Activated CD8-positive, alpha-beta memory T cell treated with anti-CD3 and anti-CD28 coated beads for 48 hours (primary cell): ENCODE measurements at places on chromosomes 5 and 9.
A peak's percentile ranks its signal among the peaks of the same experiment; 100 is the strongest.

DNA sequence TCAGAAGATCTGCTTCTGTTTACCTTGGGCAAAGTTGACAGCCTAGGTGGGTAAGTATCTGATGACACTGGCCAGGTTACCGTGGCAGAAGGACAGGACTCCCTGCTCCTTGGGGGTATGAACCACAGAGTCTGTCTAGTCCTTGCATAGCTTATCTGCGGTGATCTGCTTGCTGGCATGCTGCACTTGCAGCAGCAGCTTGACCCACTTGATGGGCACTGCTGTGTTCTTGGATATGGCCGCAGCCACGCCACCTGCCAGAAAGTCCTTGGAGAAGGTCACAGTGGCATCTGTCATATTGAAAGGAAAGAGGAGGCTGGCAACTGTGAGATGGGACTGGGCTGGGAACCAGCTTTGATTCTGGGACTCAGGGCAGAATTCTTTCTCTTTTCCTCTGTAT, 35.9 kb upstream of the POC5 start:
- DNase-seq, result no peak

GRCh38 chr9:118367383-118367782, 663.2 kb downstream of the TLR4 start:
- no peak for DNase-seq

DNA sequence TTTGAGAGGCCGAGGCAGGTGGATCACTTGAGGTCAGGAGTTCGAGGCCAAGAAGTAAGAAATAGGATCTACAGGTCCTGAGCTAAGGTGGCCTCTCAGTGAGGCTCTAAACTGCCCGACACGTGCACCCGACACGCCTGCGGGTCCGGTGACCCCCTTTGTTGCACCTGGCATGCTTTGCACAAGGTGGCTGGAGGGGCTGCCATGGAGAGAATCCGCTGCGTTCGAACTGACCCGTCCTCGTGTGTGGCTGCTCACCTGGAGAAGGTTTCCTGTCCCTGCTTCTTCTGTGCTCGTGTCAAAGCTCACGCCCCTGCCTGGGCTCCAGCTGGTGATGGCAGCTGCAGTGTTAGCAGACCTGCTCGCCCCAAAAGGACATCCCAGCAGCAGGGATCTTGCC, 5.7 kb upstream of the OLFM1 start:
- DNase-seq, result no peak

- no peak for DNase-seq
Observed at GRCh38 chr9:27534131-27534530, 4.5 kb upstream of the MOB3B start.

DNA sequence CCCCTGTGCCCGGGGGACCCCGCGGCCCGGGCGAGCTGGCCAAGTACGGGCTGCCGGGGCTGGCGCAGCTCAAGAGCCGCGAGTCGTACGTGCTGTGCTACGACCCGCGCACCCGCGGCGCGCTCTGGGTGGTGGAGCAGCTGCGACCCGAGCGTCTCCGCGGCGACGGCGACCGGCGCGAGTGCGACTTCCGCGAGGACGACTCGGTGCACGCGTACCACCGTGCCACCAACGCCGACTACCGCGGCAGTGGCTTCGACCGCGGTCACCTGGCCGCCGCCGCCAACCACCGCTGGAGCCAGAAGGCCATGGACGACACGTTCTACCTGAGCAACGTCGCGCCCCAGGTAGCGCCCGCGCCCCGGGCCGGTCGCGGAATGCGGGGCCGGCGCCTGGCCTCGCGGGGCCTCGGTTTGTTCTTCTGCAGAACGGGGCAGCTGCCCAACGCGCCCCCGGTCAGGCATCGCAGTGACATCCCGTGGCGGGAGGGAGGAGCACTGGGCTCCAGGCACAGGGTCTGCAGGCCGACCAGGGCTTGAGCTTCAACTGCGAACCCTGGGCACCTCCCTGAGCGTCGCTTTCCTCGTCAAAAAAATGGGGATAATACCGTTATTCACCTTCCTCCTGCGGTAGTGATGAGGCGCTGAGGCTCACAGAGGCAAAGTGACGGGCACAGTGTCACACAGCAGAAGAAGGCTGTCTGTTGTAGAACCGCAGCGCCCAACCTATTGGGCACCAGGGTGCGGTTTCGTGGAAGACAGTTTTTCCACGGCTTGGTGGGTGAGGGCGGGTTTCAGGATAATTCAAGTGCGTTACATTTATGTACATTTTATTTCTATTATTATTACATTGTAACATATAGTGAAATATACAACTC, 777 bp downstream of the ENDOG start:
- no peak for DNase-seq

DNA sequence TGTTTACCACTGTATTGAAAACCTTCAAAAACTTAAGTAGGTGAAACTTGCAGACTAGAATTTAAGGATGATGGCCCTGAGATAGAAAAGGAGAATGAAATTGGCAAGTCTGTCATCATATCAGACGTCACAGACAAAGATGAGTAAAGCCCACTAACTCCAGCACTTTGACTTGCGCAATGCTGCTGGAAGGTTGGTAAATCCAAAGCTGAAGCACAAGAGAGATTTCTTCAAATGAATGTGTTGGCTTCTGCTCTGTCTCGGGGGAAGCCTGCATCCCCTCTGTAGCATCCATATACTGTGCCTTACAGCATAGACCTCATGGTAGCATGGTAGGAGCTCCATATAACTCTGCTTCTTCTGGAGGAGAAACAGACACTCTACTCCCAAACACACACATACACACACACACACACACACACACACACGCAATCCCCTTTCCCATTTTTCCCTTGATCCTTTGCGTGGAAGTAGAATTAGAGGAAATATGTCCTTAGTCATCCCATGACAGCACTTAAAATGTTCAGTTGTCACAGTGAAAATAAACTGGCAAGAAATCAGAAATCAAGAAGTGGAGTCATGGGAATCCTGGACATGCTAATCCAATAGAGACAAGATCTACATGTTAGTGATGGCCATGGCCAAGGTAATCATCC, 241.5 kb downstream of the NR3C1 start:
- DNase-seq, result no peak

- DNase-seq, result no peak
Observed at GRCh38 chr9:18472841-18473251, 1.1 kb upstream of the ADAMTSL1 start.

- DNase-seq, result no peak
Observed at GRCh38 chr5:176151281-176151680, 86.9 kb upstream of the SIMC1 start.

- DNase-seq, result no peak
Observed at GRCh38 chr9:38417003-38417945, 7.0 kb downstream of the IGFBPL1 start.

GRCh38 chr5:31270396-31270795, 76.9 kb downstream of the CDH6 start:
- DNase-seq, result no peak

- no peak for DNase-seq
Observed at GRCh38 chr9:21688108-21689102, 114.0 kb upstream of the MTAP start.

- no peak for DNase-seq
Observed at GRCh38 chr9:76322810-76323209, 71.4 kb downstream of the RFK start.

GRCh38 chr5:6584727-6585126, 48.1 kb downstream of the NSUN2 start:
- no peak for DNase-seq

DNA sequence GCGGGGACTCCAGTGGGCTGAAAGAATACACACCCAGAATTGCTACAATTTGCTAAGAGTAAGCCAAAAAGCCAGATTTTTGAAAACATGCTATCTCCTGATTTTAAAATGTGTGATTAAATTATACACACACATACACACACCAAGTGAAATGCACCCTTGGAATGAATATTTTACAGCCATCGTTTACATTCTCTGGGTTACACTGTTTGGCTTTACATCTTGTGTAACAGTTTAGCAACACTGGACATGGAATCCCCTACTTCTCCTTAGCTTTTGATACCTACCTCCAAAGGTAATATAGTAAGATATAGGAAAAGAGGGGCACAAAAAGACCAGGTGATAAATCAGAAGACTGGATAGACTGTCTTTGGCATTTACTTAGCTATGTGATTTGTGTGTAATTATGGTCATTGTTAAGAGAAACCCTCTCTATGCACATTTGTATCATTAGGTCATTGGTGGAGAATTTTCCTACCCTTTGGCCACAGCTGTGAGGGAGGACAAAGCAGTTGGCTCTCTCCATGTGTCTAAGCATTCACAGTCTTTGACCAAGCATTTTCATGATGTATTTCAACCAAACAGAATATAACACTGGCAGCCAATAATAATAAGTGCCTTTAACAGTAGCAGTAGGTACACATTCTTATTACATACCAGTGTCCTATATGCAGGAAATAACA, 7.6 kb downstream of the SVEP1 start:
- DNase-seq, result no peak

DNA sequence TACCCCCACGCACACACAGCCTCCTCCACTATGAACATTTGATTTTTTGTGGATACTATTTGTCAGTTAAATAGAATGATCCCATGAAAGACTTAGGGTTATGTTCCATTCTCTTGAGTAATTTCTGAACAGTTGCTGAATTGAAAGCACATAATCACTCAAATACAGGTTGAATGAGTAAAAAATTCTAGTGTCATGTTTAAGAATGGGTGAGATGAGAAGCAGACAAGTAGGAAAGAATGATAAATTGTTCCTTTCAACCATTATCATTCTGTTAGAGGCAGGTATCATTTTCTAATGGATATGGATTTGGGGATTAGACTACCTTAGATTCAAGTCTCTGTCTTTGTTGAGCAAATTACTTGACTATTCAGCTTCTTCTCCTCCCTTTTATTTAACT, 19.3 kb downstream of the RAD50 start:
- no peak for DNase-seq

DNA sequence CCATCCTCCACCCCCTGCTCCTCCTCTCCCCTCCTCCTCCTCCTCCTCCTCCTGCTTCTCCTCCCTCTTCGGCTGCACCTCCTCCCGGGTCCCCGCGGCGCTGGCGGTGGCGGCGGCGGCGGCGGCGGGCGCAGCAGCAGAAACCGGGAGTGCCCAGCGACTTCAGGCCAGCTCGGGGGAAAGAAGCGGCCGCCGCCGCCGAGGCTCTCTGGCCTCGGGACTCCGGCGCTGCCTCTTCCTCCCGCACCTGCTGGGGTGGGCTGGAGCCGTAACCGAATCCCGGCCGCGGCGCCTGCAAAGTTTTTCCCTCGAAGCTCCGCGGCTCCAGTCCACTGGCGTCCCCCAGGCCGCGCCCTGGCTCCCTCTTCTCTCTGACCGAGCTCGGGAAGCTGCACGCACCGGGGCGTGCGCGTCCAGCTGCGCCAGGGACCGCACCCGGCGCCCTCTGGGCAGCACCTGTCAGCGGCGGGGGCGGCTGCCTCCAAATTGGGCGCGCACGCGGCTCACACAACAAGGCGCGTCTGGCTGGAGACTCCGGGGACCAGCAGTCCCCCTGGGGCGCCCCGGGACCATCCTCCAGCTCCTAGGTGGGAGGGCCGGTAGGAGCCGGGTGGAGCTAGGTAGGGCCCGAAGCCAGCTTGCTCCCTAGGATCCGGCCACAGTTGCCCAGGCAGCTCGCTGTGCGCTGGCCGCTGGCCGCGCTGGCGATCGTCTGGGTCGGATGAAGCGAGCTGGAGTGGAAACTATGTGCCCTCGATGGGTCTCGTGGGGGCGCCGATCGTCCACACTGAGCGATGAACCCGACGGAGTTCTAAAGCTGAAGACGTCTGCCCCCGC, at the start of gene MCTP1:
MCTP1 (minus strand) TSS at position 523 of the 837 bp plus-strand sequence.
- DNase-seq, result no peak

DNA sequence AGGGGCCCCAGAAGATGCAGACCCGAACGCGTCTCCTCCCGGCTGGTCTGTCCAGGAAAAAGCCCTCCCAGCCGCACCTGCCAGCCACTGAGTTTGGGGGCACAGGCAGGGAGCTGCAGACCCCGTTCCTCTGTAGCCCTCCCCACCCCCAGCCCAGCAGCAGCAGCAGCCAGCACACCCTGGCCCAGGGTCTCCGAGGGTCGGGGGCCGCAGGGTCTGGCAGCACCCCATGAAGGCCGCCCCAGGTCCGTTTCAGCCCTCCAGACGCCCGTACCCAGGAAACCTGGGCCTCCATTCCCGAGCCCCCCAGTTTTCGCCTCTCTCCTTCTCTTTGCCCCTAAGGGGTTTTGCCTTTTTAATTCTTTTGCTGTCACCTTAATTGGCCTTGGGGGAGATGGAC, 19.7 kb downstream of the EXD3 start:
- DNase-seq, result no peak

- no peak for DNase-seq
Observed at GRCh38 chr5:14588145-14588544, 6.6 kb downstream of the OTULINL start.

GRCh38 chr5:54518146-54518817, 723 bp downstream of the SNX18 start:
- peak; percentile 31 for DNase-seq

- no peak for DNase-seq
Observed at GRCh38 chr5:51832934-51833470, 449.8 kb downstream of the ISL1 start.

DNA sequence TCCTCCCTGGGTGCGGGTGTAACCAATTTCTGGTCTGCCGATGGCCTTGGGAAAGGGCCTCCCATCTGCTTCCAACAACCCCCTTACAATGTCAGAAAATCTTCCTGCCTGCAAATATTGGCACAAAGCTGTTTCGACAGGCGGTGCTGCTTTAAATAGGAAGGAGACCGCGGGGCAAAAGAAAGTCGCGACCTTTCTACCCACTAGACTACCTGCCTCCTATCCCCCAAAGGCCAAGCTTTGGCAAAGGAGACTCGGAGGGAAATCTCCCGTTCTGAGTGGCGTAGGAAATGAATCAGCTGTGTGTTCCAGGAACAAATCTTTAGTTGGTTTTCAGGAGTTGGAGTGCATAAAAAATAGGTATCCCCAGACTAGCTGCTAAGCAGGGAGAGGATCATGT, 36.8 kb upstream of the NFIB start:
- no peak for DNase-seq

GRCh38 chr5:173883347-173883924, 4.7 kb upstream of the CPEB4 start:
- no peak for DNase-seq

DNA sequence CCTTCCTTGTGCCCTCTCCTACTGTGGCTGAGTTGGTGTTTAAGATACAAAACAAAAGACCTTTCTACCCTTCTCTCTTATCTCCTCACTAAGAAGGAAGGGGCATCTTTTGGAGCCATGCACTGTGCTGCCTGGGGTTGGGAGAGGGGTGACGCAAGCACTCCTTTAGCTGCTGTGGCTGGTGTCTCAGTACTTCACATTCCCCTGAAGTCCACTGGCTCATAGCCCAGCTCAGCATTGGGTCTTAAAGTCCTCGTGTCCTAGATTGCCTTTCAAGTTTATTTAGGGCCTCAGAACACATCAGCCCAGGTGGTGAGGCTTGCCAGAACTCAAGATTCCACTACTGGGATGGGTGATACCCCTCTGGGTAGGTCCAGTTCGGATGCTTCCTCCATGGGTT, 325.9 kb upstream of the CYLC2 start:
- DNase-seq, result no peak

GRCh38 chr5:166535641-166536040, 1755.8 kb upstream of the WWC1 start:
- DNase-seq, result no peak

DNA sequence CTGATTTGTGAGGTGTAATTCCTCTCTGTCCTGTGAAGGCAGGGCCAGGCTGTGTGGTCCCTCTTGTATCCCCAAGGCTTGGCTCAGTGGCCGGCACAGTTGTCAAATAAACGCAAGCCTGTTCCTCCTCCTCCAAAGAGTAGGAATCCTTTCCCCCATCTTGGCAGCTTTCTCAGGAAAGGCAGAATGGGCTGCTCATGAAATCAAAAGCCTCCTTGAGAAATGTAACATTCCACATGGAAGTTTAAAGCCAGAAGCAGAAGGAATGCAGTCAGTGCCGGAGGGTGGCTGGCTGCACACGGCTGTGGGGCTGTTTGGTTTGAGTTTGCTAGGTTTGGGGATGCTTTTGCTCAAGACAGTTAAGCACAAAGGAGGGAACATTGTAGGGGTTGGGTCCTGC, 34.5 kb upstream of the MED10 start:
- DNase-seq, result no peak
